ENCODE measurements at places on chromosomes 6 and 20. TPM values are rescaled to one million over a fixed set of nuclear protein-coding genes. Genes with fewer than 3 reads are reported as not detected.
A peak's percentile ranks its signal among the peaks of the same experiment; 100 is the strongest.

Gene SEL1L2
- total RNA-seq: not detected

GRCh38 chr6:28985462-28986164 is 19.5 kb downstream of the ZNF311 start:
- H3K36me3 ChIP-seq: no peaks in the 10 kb centered on the region
- H3K27me3 ChIP-seq: no peaks in the 10 kb centered on the region
- peaks cover 8% of the 10 kb centered on the region for H3K4me1 ChIP-seq
- H3K4me3 ChIP-seq: peak overlapping the region; percentile 57
- H3K27ac ChIP-seq: peak overlapping the region; percentile 82
- no peak for DNase-seq

Gene GNMT
- total RNA-seq: not detected

DNA sequence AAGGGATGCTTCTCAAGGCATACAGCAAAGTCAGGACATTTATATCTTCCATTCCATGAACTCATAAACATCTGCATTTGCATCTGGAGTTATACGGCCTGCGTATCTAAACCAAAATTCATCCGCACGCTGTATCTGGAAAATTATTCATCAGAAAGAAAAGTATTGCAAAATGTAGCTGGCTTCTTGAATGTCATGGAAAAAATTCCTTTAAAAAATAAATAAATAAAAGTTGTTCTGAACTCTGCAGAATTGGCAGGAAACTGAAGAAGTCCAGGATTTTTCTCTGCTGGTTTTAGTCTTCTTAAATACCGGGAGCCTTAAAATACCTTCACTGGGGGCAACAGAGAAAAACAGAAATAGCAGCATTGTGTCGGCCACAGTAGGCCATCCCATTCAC is 23.7 kb upstream of the FOXF2 start:
- no peaks in the 10 kb centered on the region for H3K27me3 ChIP-seq
- peak overlapping the region; percentile 85 for H3K27ac ChIP-seq
- no peaks in the 10 kb centered on the region for H3K4me1 ChIP-seq
- no peaks in the 10 kb centered on the region for H3K36me3 ChIP-seq
- DNase-seq: no peak

GRCh38 chr6:28207510-28208110 is 17.5 kb upstream of the ZSCAN9 start:
- DNase-seq: no peak
- no peaks in the 10 kb centered on the region for H3K36me3 ChIP-seq
- H3K27me3 ChIP-seq: peaks cover 35% of the 10 kb centered on the region
- H3K4me1 ChIP-seq: no peaks in the 10 kb centered on the region

Gene LZTS3
- total RNA-seq: 4.0 TPM

DNA sequence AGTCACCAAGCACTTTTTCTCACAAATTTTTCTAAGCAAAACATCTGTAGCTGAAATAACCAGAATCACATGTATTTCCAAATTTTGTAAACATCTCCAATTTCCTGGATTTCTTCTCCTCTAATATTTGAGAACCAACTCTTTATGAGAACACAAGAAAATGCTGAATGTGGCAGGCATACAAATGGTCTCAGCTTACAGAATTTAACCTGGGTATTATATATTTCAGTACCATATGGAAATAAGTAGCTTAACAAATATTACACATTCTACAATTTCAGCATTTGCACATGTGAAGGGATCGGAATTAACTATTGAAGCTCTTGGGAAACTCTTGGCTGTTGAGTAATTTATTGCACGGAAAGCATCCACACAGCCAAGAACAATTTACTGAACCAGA is 92.5 kb downstream of the TBXT start:
- H3K27me3 ChIP-seq: peaks cover 11% of the 10 kb centered on the region
- H3K27ac ChIP-seq: no peak overlapping the region
- H3K4me1 ChIP-seq: no peaks in the 10 kb centered on the region
- H3K4me3 ChIP-seq: no peak overlapping the region
- H3K36me3 ChIP-seq: no peaks in the 10 kb centered on the region
- DNase-seq: no peak

- no peak for DNase-seq
- peaks cover 10% of the 10 kb centered on the region for H3K4me1 ChIP-seq
- H3K4me3 ChIP-seq: peak overlapping the region; percentile 33
- peak overlapping the region; percentile 38 for H3K27ac ChIP-seq
Observed at GRCh38 chr6:14074476-14075094, 43.0 kb upstream of the CD83 start.

DNA sequence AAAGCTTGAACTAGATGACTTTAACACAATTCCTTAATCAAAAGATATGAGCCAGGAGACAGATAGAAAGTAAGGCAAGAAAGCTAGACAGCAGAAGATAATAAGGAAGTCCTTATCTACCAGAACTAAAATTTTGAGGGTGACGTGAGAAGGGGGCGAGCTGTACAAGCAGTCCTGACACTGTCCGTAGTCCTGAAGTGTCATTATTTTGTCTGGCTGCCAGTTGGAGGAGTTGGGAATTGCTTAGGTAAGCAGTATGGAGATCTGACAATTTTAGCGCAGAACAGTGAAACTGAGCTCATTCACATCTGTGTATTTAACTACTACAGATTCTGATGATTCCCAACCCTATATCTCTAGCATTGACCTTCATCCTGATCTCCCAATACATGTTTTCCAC is 25.8 kb upstream of the CEP85L start:
- no peak overlapping the region for H3K4me3 ChIP-seq
- H3K36me3 ChIP-seq: no peaks in the 10 kb centered on the region
- no peak overlapping the region for H3K27ac ChIP-seq
- no peaks in the 10 kb centered on the region for H3K27me3 ChIP-seq

DNA sequence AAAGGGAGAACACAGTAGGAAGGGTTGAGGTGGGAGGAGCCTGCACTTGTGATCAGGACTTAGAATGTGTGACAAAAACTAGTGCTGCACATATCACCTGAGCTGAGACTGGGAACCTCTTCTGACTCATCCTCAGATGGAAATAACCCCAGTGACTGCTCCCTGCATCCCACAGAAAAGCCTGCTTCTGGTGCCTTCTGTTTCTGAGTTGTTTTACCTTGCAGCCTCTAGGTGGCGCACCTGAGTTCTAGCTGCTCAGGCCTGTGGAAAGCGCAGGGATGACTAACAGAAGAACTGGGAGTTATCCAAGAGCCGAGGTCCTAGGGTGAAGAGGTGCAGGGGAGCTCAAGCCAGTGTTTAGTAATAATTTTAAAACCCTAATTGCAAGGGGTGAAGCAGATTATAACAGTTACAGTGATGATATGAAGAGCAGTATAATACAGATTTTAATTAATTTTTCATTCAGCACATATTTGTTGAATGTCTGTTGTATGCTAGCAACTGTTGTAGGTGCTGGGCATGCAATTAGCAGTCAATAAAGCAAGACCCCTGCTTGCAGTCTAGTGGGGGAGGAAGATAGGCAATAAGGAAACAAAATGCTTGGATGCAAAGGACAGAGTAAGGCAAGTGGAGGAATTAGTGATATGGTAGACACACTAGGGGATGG is 302.5 kb downstream of the DHX35 start:
- H3K4me1 ChIP-seq: no peaks in the 10 kb centered on the region
- no peak overlapping the region for H3K4me3 ChIP-seq
- H3K27ac ChIP-seq: no peak overlapping the region
- H3K36me3 ChIP-seq: no peaks in the 10 kb centered on the region

- H3K4me1 ChIP-seq: no peaks in the 10 kb centered on the region
- no peak overlapping the region for H3K27ac ChIP-seq
- DNase-seq: no peak
- no peak overlapping the region for H3K4me3 ChIP-seq
- H3K27me3 ChIP-seq: peaks cover 97% of the 10 kb centered on the region
- no peaks in the 10 kb centered on the region for H3K36me3 ChIP-seq
Observed at GRCh38 chr20:63023936-63024571, 17.3 kb upstream of the BHLHE23 start.

All from esophagus squamous epithelium (tissue), 5 donors.